ENCODE measurements at places on chromosomes 16 and 17.

DNA sequence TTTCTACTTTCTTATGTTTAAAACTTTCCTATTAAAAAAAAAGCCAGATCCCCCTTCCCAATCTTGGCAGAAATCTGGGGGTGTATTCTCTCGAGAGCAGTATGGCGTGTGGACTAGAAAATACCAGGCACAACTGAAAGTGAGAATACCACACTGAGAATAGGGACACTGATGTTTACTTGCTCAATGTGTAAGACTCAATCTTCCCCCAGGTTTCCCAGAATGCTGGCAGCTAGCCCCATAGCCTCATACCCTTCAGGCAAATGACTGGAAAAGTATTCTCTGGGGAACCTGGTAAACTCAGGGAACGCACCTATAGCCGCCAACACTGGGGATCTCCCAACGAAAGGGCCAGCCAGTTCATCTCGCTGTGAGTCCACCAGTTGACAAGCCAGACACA is 15.3 kb downstream of the ZZEF1 start:
- DNase-seq: no peak

GRCh38 chr17:33370401-33370800 is 77.3 kb upstream of the ASIC2 start:
- DNase-seq: no peak

- no peak for DNase-seq
Measured at GRCh38 chr17:70879401-70879800, 710.1 kb downstream of the KCNJ2 start.

DNA sequence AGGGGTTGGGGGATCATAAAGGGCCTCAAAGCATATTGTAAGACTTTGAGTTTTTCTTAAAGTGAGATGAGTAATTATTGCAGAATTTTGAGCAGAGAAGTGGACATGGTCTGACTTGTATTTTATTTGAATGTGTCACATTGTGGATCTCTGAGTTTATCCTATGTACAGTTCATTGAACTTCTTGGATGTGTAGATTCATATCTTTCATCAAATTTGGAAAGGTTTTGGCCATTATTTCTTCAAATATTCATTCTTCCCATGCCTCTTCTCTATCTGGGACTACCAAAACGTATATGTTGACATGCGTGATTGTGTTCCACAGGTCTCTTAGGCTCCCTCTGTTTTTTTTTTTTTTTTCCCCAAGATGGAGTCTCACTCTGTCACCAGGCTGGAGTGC is 14.3 kb upstream of the DLX3 start:
- no peak for DNase-seq

GRCh38 chr17:43338886-43339516 is 59.8 kb upstream of the ARL4D start:
- peak; percentile 33 for DNase-seq

DNA sequence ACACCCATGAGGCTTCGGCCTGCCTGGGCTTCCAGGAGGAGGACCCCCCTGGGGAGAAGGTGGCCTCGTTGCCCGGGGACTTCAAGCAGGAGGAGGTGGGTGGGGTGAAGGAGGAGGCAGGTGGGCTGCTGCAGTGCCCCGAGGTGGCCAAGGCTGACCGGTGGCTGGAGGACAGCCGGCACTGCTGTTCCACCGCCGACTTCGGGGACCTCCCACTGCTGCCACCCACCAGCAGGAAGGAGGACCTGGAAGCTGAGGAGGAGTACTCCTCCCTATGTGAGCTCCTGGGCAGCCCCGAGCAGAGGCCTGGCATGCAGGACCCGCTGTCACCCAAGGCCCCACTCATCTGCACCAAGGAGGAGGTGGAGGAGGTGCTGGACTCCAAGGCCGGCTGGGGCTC is 41.5 kb downstream of the SREBF1 start:
- no peak for DNase-seq

DNA sequence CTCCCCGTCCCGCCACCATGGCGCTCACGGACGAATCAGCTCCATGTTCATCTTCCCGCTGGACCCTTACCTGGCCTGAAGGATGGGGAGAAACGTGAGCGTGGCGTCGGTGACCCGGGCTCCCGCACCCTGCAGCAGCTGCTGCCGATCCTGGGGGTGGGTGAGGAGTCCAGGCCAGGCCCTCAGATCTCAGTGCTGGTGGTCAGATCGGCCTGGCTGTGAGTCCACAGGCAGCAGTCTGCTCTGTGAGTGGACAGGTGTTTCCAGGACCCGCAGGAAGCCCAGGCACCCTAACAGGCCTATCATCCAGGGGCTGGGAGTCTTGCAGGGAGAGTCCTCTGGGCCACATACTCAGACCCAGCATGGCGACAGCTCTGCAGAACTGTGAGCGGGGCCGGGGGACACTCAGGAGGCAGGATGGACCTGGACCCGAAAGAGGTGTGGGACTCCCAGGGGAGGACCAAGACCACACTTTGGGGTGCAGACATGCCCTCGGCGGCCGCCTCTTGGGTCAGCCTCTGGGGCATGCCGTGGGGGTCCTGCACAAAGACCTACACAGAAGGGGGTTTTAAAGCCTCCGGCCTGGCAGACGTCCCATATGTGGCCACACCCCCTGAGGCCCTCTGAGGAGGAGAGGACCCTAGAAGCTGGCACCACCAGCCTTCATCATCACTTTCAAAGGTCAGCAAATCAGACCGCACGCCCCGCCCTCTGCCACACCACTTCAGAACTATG is 27.2 kb upstream of the ZNF469 start:
- DNase-seq: no peak

All from stimulated activated CD4-positive, alpha-beta T cell treated with anti-CD3 and anti-CD28 coated beads, Interleukin-1b, Interleukin-23, amount 100 ng/mL, for 1 hour (primary cell).